Activated T-cell treated with anti-CD3 and anti-CD28 coated beads, Interleukin-2, amount 50 U/mL, for 24 hours (primary cell): ENCODE measurements at places on chromosomes 13 and 19.

- DNase-seq: no peak
Measured at GRCh38 chr13:44159633-44160279, 213.9 kb upstream of the SERP2 start.

DNA sequence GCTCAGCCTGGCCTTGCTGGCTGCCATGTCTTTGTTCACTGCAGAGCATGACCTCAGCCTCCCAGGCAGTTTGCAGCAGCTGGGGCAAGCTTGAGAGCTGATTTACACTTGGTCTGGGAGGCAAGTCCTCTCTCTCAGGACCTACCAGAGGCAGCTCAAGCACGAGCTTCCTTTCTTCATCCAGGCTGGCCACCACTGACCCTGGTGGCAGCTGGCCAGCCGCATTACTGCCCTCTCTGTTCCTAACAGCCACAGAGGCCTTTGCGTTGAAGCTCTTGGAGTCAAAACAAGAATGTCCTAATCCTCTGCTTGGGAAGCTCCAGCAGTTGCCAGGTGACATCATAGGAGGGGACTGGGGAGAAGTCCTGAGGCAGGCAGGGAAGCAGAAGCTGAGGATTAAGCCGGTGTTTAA is 85.7 kb downstream of the NUFIP1 start:
- DNase-seq: no peak

DNA sequence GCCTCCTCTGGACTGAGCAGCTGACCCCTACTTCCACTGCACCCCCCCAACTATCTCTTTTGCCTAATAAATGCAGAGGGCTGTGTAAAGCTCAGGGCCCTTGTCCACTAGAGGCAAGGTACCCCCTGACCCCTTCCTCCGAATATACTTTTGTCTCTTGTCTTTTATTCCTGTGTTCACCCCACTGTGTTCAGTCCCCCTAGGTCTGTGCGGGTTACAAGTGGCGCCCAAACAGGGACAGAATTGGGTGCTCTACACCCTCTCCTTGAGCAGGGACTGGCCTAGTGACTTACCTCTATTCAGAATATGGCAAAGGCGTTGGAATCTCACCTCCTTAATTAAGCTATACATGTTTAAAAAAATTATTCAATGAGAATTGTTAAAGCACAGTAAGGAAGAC is 15.0 kb downstream of the ZNF350 start:
- no peak for DNase-seq

DNA sequence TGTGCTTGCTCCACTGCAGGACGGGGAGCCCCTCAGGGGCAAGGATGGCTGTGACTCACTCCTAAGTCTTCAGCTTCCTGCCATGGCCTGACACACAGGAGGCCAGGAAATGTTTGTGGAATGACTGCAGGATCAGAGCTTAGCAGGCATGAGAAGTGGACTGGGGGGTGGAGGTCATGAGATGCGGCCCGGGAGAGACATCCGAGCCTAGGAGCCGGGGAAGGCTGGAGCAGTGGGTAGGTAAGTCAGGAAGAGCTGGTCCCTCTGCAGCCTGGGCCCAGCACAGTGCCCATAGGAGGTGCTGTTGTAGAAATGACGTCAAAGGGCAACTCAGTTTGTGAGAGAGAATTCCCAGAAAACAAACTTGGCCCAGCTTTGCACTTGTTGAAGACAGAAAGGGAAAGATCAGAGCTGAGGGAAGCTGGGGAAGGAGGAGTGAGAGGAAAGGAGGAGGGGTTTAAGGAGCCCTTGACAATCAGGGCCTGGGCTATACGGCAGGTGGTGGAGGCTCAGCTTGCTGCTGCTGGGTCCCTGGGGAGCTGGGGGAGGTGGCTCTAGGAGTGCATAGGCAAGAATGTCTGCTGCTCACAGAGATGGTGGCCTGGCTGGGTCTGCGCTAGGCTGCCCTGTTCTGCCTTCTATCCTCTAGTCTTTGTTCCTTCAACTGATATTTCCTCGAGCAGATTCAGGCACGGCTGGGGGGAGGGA is 18.5 kb downstream of the POU2F2 start:
- DNase-seq: no peak

DNA sequence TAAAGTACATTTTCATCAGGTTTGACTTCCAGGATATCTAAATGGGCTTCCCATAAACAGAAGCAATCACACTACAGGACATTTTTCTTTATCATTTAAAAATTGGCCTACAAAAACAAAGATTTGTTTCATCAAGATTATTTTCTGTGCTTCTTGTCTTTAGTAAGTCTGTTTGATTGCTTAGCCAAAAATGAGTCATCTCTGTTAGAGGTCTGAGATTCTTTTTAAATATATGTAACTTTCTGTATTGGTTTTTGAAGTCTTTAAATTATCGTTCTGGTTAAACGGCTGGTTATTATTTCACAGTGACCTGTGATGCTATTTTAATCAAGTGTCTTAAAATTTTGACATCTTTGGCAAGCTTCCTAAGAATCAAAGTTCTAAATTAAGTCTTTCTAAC is 62.7 kb downstream of the SLITRK1 start:
- no peak for DNase-seq

GRCh38 chr13:101941095-101941783 is 460.6 kb downstream of the FGF14 start:
- DNase-seq: no peak

DNA sequence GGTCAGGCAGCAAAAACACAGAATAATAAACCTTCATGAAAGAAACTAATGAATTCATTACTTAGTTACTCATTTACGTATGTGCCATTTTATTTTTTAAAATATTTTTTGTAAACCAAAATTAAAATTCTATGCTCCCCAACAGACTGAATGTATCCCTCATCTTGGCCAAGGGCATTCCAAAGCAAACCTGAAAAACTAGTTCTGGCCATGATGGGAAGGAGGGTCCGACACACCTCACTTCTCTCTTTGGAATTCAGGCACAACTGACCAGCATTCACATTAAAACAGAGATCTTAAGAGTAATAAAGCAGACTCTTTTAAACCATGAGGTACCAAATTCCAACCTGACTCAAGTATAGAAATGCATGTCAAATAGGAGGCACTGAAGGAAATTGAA is 1576.9 kb upstream of the SPRY2 start:
- no peak for DNase-seq
